SK-MEL-5 (cell line): ENCODE measurements at places on chromosomes 6 and 20. TPM values are rescaled to one million over a fixed set of nuclear protein-coding genes. Genes with fewer than 3 reads are reported as not detected.
A peak's percentile ranks its signal among the peaks of the same experiment; 100 is the strongest.

GRCh38 chr6:81552644-81553043 is 199.8 kb downstream of the TENT5A start:
- DNase-seq: no peak

GRCh38 chr20:44251284-44251683 is 4.2 kb downstream of the GDAP1L1 start:
- DNase-seq: no peak

DNA sequence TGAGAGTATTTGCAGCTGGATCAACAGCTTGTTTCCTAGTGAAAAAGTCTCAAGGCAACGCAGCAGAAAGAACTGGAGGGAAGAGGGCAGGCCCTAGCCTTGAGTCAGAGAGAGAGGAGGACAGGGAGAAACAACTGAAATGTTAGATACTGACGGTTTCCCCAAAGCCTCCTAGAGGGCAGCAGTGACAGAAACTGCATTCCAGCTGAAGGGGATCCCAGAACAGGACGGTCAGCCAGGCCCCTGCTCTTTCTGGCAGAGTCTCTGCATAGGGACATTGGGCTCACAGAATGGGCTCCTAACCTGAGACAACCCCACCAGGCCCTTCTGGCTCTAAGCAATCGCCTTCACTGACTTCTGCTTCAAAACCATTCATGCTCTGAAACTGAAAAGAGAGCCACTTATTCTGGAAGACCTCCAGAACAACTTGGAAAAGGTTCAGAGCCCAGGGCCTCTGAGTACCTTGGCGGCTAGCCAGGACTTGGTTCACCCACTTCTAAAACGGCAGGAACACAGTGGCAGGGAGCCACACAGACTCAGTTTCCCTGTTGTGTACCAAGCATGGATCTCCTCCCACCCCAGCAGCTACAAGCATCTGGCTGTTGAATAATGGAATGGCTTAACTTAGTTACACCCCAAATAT is 72.9 kb downstream of the PSMB1 start:
- peak; percentile 17 for DNase-seq

GRCh38 chr6:167350275-167350696 is 25.4 kb downstream of the TTLL2 start:
- no peak for DNase-seq

DNA sequence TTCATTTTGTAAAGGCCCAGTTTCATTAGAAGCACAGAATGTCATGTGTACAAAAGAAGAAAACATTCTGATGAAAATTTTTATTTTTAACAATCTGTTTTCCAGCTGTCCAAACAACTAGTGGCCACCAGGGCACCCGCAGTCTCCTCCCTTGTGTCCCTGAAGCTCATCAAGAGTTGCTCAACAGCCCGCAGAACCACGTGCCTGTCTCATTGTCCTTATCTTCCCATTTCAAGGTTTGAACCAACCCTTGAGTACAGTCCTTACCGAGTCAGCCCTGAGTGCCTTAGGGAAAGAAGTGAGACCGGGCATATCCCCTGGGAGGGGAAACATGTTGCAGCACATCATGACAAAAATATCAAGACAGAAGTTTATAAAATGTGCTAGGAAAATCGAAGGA is 15.9 kb upstream of the ZNF133 start:
- peak; percentile 33 for DNase-seq

DNA sequence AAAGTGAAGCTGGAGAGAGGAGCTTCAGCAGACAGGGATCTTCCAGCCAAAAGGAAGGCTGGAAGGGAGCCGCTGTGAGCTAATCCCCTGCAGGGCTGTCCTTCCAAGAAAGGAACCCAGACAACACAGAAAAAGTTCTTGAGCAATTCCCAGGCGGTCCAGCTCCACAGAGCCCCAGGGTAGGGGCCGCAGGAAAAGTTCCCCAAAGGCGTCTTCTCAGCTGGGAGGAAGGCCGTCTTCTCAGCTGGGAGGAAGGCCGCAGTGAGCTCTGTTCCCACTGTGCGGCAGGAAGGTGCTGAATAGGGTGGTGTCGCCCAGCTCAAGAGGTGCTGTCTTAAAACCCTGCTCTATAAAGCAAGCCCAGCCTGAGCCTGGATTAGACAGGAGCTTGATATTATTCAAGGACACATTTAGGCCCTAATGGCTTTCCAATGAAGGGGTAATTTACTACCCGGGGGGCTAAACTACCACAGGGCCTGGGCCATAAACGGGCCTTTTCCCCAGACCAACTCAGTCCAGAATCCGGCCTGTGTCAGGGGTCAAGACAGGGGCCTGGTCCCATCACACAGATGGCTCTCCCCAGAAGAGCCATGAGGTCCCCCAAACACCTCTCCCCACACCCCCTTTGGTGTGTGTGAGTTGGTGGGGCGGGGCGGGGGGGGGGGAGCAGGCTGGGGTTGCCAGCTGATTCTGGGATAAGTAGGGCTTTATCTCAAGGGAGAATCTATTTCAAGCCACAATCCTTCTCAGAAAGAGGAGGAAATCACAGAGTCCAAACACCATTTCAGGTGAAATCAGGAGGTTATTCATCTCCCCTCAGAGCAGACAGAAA is 103.6 kb downstream of the NOL4L start:
- DNase-seq: no peak

- DNase-seq: no peak
Observed at GRCh38 chr6:84511929-84512328, 252.5 kb downstream of the TBX18 start.

DNA sequence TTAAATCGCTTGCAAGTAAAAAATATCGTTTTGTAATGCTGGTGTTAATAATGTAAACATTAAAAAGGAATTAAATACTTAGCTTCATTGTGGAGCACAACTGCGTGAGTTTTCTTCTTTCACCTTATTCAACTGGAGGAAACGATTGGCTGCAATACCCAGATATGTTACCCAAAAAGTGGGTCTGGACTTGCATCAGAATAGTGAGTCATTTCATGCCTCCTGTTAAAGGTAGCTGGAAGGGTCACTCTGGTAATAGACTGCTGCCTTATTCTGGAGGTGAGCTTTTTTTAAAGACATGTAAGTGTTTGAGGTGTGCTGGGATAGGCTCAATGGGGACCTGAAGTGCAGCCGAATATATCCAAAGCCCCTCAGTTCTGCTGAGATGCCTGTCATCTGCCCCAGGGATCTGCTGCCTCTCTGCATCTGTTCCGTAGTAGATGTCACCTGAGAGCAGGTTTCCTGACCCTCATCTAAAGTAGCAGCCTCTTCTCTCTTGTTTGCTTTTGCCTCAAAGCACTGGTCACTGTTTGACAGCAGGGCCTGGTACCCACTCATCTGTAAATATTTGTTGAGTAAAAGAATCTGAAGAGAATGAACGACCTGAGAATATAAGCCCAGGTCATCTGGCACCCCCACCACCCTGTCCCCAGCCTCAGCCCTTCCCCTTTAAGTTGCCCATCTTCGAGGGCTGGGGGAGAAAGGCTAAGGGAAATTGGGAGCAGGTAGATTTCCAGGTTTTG is 5.6 kb upstream of the UQCC2 start:
- no peak for DNase-seq

DNA sequence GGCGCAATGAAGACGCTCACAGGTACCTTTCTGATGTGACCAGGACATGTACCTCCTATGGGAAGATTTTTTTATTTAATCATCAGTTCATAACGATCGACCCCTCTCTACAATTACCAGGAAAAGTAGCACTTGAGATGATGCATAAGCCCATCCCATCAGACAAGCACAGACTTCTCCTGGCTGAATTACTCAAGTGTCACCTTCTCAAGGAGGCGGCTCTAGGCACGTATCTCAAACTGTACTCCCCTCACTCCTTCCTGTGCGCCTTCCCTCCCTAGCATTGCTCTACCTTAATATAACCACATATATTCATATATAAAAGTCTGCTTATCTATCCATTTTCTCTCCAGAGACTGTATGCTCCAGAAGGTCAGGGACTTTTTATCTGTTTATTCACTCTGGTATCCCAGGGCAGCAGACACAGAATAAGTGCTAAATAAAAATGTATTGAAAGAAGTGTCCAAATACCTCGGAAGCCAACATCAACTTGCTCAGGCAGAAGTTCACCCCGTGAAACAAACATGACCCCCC is 71.5 kb downstream of the CNKSR3 start:
- no peak for DNase-seq

GRCh38 chr20:54197621-54198604 is 10.0 kb upstream of the PFDN4 start:
- peak; percentile 76 for DNase-seq

DNA sequence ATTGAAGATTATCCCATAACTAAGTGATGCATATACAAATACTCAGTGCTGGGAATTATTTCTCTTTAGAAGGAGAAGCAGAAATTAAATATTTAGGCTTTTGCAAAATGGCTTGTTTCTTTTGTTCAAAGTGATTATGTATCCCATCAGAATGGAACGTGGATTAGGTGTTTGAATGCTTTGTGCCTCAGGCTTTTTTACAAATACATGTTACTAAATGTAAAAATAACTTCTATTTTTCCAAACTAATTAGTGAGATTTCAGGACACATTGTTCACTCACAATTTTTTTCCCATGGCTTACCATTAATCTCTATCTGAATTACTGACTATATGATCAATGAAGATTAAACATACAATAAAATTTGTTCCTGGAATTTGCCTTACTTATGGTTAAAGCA is 925.9 kb upstream of the CITED2 start:
- no peak for DNase-seq

The GGTLC1 gene
- not detected in 2 replicates for total RNA-seq
